ENCODE measurements at places on chromosomes 7 and 10.

DNA sequence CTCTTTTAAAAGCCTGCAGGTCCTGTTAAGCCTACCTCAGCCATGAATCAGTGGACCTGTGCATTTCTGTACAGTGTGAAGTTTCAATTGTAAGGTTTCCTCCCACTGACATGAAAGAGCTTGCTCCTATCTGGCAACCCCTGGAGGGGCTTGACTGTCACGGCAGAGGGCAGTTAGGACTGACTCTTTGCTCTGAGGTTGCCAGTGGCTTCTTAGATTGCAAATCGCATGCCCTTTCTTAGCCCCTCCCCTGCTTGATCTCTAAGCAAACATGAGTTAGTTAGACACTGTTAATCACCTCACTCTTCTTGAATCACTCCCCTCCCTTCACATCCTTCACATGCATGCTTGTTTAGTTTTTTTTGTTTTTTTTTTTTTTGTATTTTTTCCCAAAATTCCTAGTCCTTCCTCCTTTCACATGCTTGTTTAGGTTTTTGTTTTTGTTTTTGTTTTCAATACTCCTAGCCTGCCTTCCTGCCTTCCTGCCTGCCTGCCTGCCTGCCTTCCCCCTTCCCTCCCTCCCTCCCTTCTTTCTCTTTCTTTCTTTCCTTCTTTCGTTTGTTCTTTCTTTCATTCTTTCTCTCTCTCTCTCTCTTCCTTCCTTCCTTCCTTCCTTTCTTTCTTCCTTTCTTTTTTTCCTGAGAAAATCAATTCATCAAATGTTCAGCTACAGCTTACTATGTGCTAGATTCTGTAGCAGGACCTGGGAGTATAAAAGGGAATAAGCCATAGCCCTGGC lies 6.0 kb upstream of the HIPK2 start:
- DNase-seq: peak; percentile 6

DNA sequence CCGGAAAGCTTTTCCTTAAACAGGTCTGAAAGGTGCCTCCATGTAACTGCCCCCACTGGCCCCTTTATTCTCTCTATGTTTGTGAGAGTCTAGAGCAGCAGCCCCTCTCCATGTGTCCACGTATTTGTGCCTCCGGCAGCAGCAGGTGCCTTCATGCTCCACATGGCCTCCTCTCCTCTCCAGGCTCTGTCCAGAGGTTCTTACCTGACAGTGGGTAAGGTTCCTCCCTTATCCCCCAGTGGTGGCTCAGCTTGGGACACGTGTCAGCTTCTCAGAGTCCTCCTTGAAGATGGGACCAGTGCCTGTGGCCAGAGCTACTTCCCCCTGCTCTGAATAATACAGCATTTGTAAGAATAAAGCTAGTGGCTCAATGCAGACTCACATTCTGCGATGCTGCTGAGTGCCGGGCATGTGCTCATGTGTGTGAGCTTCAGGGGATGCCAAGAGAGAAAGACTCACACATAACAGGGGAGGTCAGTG lies 7.9 kb downstream of the CALML3 start:
- DNase-seq: no peak

- DNase-seq: peak; percentile 58
Observed at GRCh38 chr10:10038348-10038747, 979.3 kb upstream of the CELF2 start.

DNA sequence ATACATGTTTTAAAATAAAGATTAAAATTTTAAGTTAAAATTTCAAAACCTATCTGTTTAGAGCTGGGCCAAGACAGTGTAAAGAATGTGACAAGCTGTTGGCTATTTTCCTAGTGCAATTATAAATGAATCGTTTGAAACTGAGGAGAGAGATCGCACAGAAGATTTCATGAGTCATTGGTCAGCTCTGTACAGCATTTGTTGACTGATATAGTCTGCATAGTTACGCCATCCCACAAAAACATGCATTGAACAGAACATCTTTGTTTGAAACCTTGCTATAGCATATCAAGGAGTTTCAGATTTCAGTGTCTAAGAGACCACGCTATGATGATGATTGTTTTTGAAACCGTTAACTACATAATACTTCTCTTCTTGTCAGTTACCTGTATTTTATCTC lies 1.3 kb upstream of the C10orf67 start:
- peak; percentile 95 for DNase-seq

- no peak for DNase-seq
Observed at GRCh38 chr10:119483001-119483400, 59.5 kb downstream of the RGS10 start.

- peak; percentile 50 for DNase-seq
Observed at GRCh38 chr7:23696916-23697441, 13.0 kb upstream of the STK31 start.

DNA sequence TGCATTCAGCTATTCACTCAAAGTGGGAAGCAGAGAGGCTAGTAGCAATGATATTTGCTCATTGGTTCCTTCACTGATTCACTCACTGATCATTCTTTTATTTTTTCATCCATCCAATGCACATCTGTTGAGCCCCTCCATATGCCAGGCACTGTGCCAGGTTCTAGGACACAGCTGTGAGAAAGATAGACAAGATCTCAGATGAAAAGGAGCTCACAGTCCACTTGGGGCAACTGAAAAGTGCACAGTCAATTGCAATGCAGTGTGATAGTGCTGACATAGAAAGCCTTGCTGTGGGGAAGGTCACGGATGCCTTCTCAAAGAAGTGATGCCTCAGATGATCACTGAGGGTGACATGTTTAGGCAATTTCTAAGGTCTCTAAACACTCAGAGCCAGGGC lies 262.3 kb downstream of the PTEN start:
- no peak for DNase-seq

DNA sequence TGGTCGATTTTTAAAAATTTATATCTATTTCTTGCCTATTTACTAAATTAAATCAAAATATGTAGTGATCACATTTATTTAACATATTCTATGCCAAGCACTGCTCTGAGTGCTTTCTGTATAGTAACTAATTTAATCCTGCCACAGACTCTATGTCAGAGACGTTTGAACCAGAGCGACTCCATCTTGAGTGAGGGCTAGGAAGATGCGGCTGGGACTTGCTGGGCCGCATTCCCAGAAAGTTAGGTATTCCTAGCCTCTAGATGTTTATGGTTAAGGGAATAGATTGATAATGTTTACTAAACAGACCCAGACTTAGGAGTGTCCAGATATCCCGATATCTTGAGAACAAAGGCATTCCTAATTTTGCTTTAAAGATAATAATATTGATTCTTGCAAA lies 3.2 kb upstream of the GSTO1 start:
- no peak for DNase-seq

- DNase-seq: no peak
Observed at GRCh38 chr10:87504307-87504639, 420 bp upstream of the MINPP1 start.

DNA sequence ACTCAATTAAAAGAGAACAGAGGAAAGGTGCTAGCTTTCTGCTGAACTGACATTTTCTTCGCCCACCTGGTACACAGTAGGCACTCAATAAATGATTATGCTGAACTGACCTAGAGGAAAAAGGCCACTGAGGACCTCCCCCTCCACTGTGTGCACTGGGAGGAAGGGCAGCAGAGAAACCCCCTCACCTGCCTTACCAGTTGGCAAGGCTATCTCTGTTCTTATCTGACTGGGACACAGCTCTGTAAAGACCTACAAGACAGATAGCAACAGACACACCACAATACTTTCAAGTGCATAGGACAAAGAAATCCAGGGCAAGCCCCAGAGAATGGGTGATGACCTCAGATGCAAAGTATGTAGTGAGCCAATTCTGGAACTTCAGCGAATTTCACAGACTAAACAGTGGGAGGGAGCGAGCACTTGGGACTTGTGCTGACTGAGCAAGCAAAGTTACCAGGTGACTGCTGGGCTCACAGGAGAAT lies 30.4 kb downstream of the PDLIM1 start:
- DNase-seq: peak; percentile 90

Data from fibroblast of skin of right quadriceps (primary cell).